ENCODE measurements at places on chromosomes 1 and 21.

GRCh38 chr1:203692565-203693470 is 66.2 kb downstream of the ATP2B4 start:
- DNase-seq: peak; percentile 96

DNA sequence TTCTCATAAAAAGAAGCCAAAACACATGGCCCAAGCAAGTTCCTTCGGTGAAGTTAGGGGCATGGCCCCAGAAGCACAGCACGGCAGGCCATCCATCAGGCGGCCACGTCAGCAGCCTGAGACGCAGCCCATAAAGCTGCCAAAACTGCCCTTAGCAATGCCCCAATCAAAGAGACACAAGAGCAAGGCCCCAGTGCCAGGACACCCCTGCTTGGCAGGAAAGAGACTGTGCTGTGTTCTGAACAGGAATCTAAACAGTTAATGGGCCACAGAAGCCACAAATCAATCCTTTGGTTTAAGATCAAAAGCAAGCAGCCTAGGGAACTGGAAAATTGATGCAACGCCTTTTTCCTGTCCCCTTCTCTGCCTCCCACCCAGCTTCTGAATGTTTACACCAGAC is 497.0 kb upstream of the USP24 start:
- peak; percentile 89 for DNase-seq

- DNase-seq: no peak
Measured at GRCh38 chr1:207968521-207969009, 57.6 kb upstream of the CD34 start.

DNA sequence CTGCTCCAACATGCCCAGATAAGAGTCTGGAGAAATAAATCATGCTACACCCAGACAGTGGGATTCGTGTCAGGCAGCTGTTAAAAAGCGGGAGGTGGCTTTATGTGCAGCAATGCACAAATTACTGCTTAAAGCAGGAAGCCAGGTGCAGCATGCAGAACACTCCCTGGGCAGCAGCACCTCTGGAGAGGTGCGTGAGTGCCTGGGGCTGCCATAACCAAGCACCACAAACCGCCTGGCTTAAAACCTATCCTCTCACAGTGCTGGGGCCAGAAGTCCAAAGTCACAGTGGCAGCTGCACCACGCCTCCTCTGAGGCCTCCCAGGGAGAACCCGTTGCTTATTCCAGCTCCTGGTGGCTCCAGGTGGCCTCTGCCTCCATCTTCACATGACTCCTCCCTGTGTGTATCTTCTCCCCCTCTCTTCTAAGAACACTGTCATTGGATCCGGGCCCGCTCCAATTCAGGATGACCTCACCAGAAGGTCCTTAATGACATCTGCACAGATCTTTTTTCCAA is 115.6 kb downstream of the SIK1 start:
- DNase-seq: no peak

DNA sequence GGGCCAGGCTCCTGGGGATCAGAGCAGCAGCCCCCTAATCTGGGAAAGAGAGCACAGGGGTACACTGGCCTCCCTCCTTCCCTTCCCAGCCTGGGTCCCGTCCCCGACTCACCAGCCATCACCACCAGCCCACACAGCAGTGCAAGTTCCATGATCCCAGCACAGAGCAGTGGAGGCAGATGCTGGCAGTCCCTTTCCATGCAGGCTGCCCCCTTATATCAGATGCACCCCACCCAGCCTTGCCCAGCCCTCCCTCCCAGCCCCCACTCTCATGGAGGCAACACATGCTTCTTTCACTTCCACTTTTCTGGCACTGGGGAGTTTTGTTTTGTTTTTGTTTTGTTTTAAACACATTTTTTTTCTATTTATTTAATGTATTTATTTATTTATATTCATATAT is at the start of gene PLA2G2D:
PLA2G2D (minus strand) TSS at position 190 of the 400 bp plus-strand sequence; CDS start at position 152, 38 bp downstream.
- no peak for DNase-seq

- no peak for DNase-seq
Measured at GRCh38 chr1:86701731-86702130, 2.6 kb upstream of the SH3GLB1 start.

DNA sequence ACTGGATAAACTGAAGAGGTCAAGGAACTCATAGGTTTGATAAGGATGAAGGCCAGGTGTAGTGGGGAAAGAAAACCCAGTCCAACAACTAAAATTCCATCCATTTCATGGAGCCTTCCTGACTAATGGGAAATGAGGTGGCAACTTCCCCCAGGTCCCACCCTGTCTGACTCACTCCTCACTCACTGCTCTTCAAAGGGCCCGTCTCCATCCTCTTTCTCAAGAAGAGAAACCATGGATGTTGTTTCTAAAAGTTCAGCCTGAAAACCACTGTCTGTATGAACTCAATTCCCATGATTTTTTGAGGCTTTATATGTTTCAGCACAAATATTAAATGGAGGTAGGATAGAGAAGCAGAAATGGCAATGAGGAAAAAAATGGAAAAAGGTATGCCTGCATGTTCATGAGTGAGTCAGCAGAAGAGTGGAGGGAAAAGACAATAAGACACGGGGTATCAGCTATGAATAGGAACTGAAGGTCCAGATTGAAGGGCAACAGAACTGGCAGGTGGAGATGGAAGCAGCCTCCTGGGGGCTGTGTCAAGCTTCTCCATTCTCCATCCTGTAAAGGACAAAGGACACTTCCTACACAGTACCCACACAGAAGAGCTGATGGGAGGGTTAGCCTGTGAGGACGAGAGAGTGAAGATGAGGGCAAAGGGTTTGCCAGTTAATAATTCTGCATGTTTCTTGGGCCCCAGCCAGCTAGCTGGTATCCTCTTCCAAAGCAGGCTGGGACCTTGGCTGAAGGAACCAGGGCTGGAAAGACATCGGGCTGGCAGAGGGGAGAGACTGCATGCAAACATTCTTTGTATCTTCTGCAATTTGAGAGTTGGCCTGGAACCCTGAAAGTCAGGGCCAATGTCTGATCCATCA is 5.5 kb upstream of the ELOVL1 start:
- peak; percentile 81 for DNase-seq

DNA sequence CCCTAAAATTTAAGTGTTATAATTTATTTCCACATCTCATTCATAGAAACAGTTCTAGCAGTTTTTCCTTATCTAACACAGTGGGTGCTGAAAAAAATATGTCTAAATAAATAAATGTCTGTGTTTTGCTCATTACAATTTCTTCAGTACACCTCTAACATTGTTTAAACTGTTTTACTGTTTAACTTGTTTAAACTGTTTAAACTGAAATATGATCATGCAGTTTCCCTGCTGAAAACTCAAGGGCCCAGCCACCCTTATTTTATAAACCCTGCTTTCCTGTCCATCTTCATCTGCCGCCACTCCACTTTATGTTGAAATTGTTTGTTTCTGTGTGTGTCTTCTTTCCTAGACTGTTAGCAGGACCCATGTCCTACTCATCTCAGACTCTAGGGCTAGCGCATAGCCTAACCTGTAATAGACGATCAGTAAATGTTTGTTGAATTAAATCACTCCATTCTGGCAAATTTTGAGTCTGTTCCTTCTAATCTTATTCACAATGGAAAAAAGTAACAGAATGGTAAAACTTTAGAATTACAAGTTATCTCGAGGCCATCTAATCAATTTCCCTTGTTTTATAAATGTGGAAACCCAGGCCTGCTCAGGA is 9.4 kb upstream of the PIK3C2B start:
- DNase-seq: no peak

GRCh38 chr1:68720476-68720875 is 223.6 kb upstream of the DEPDC1 start:
- DNase-seq: no peak

- peak; percentile 18 for DNase-seq
Measured at GRCh38 chr1:67540733-67541125, 110.5 kb upstream of the SERBP1 start.

GRCh38 chr1:44497422-44498170 is 92.5 kb downstream of the RNF220 start:
- DNase-seq: no peak

DNA sequence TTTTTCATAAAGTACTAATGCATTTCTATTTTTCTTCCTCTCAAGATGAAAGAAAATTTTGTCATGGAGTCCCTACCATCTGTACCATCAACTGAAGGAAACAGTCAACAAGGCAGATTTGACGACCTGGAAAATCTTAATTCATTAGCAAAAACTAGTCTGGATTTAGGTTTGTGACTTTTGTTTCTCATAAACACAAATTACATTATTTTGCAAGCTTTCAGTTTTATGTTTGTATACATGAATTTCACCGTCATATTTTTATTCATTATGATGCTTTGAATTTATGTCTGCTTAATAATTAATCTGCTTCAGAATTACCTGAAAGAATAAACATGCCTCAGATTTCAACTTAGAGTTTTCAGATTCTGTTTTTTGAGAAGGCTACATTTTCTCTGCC is 132.9 kb downstream of the PATJ start:
- DNase-seq: no peak

DNA sequence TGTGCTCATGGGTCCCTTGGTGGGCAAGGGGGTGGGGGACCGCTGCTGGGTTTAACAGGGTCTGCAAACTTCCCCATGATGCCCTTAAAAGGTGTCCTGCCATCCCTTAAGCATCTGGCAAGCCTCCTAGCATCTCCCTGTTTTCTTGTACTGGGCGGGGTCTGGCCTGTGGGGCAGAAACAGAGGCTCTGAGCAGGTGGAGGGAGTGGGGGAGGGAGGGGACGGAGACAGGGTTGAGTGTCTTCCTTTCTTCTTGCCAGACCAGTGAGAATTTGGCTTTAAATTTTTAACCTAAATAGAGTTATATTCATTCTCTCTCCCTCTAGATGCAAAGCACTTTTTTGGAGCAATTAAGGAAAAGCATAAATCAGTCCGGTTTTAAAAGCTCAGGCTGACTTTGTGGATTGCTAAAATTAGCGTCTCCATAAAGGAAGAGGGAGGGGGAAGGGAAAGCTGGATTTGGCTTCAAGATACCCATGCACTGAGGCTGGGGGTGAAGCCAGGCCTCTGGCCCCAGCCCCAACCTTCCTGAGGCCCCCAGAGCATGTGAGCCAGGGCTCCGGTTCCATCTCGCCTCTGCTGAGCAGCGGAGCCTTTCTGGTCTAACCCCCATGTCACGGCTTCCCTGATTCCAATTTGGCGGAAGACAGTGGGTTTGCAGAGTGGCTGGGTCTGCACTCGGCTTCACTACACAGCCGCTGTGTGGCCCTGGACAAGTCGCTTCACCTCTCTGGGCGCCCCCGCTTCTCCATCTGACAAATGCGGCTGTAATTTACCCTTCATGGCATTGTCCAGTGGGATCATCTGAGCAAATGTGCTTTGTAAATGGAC is 25.3 kb downstream of the IGSF21 start:
- no peak for DNase-seq

DNA sequence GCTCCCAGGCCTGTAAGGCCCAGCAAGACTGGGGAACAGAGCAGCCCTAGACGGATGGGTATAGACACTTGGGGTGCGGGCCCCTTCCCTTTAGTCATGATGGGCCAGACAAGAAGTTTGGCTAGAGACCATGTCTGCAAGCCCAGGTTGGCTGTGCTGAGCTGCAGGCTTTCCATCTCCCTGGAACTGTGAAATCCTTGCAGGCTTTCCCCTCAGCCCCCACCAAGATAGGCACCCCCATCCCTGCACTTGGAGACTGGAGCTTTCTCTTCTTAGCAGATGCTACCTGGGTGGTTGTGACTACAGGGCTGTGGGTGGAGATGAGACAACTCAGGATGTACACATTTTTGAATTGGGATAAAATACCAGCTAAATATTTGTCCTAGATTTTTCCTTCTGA is 110.3 kb downstream of the PTPRU start:
- DNase-seq: no peak

DNA sequence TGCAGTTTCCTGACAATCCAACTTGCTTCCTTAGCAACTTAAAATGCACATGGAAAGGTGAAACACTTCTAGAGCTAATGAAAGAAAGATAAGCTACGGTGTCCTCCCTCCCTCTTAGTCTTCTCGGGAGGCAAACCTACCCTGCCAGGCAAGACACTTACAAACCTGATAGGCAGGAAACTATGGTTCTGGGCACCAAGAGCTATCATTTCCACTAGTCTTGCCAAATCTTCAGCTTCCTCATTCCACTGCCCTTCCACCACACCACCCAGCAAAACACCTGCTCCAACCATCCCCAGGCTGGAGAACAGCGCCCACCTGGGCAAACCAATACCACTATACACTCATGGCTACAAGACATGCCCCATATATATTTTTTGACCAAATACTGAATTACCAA is 15.2 kb downstream of the NDC1 start:
- DNase-seq: no peak

DNA sequence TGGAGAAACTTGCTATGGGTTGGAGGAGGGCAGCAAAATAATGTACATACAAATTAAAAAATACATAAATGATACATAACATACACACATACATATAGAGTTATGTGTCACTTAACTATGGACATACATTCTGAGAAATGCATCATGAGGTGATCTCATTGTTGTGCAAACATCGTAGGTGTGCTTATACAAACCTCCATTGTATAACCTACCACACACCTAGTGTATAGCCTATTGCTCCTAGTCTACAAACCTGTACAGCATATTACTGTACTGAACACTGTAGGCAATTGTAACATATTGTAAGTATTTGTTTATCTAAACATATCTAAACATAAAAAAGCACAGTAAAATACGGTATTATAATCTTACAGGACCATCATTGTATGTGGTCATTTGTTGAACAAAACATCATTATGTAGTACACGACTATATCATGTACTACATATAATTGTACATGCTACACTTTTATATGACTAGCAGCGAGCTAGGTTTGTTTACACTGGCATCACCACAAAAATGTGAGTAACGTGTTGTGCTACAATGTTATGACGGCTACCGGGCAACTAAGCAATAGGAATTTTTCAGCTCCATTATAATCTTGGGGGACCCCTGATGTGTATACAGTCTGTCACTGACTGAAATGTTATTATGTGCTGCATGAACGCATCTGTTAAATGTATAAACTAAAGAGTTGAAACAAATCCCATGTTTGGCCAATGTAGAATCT is 35.5 kb downstream of the ITGB3BP start:
- DNase-seq: peak; percentile 25

DNA sequence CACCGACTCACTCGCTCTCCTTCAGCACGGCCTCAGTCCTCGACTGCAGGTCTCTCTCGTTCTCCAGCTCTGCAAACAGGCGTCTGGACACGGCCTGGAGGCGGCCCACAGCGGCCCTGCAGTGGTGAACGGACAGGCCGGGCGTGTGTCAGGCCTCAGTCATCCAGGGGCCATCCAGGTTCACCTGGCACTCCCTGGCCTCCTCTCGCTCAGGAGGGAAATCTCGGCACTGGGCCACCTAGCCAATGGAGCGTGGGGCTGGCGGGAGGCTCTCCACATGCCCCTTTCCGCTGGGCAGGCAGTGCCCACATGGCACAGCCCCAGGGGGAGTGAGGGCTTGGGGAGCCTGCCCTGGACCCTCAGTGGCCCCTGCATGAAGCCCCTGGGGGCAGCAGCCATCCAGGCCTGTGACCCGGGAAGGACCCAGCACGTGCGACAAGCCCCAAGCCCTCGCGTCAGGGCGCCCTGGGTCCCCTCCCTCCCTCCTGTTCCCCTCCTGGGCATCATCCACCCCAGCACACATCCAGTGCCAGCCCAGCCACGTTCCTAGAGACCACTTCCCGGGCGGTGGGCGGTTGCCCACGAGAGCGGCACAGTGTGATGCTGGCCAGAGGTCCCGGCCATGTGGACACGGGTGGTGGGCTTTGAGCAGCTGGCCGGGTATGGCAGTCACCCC is 18.1 kb downstream of the CFAP74 start:
- no peak for DNase-seq

- no peak for DNase-seq
Measured at GRCh38 chr1:229557913-229558414, 543 bp downstream of the ABCB10 start.
